Activated naive CD4-positive, alpha-beta T cell treated with Interleukin-2 at 50 U/mL for 16 hours (primary cell): ENCODE measurements at places on chromosomes 1 and 21.

DNA sequence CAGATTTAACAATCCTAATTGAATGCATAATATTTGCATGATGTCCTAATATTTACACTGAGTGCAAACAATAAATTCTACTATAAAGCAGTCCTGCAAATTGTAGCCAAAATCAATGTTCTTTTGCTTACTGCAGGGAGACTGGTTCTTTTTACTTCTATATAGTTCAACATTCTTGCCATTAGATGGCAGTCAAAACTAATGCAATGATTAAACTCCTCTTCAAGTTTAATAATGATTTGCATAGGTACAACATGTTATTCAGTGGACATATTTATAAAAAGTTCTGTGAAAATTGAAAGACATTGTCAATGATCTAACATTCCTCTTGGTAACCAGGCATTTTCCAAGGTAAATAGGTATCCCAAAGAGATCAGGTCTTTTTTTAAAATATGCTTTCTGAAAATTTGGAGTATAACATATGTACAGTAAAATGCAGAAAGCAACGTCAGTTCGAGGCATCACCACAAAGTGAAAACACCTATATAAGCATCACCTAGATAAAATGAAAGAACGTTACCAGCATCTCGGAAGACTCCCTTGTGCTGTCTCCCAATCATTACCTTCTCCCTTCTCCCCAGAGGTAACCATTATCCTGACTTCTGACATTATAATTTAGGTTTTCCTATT, 9.8 kb upstream of the FNBP1L start:
- DNase-seq: no peak

DNA sequence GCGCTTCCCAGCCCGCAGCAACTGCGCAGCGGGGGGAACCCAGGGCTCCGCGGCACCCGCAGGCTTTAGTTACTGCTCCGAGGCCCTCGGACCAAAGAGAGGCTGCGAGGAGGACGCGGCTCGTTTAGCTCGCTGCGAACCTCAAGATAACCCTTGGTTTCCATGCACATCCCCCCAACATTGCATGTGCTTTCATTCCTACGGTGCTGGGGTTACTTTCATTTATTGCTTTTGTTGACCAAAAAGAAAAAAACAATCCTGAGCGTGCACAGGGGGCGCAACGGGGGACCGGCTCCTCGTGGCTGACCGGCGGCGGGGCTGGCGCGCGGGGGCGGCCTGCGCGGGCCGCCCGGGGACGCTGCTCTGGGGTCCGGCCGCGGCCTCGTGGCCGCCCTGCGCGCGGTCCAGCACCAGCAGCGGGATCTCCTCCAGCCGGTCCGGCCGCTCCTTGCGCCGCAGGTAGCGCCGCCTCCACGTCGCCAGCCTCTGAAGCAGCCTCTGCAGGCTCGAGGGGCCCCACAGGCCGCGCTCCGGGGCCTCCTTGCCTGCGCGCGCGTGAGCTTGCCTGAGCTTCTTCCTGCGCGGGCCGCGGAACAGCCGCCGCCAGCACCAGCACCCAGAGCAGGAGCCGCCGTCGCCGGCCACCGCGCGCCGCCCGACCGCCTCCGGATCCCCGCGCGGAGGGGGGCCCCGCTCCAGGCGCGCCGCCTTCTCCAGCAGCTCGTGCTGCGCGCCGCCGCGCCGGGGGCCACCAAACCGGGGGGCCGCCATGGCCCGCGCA, 77.4 kb downstream of the DESI2 start:
- DNase-seq: peak; percentile 19

DNA sequence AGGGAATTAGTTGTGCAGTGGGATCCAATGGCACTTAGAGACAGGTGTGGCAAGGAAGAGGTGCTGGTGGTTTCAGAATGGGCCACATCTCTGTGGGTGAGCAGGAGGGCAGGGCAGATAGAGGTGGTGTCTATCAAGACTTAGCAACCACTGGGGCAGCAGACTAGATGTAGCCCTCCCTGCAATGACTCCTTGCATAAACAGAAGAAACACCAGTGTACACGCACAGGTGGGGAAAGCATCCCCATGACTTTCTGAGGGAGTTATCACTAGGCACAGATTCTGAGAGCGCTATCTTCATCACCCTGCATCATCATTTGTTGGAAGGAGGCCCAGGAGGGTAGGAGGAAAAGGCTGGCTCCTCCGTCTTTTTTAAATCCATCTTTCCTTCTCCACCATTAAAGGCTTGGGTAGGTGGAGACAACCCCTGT, 58.4 kb downstream of the PLXNA2 start:
- DNase-seq: no peak

GRCh38 chr21:36873513-36873912, 93.0 kb downstream of the HLCS start:
- no peak for DNase-seq

- DNase-seq: no peak
Measured at GRCh38 chr1:206831650-206832049, 33.8 kb upstream of the IL20 start.

GRCh38 chr1:172602706-172603105, 56.2 kb upstream of the FASLG start:
- no peak for DNase-seq

- no peak for DNase-seq
Measured at GRCh38 chr1:23026568-23026967, 7.3 kb downstream of the KDM1A start.

DNA sequence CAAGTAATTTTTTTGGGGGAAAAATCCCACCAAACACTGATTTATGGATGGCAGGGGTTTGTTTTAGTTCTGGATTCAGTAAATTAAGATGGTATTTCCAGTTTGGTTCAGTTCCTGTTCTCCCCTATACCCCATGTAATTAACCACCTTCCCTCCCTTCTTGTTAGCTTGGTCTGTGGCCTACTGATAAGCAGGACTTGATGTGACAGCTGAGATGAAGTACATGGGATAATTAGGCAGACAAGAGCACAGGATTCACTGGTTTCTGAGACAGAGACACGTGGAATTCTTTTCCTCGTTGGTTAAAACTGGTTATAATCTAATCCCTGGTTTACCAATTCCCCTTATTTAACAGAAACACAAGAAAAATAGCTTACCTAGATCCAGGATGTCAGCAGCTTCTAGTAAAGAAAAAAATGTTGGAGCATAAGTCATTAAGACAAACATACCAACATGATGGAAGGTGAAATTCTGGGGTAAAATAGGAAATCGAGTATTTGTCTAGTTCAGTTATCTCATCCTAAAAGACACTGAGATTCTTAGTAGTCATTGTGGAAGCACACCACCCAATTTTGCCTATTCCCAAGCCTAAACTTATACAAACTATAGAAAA, 81.5 kb downstream of the SCMH1 start:
- no peak for DNase-seq

GRCh38 chr1:160795951-160796383, at the start of gene LY9:
LY9 (plus strand) TSS chr1:160796174; CDS start chr1:160796188, 14 bp downstream.
- DNase-seq: peak; percentile 80

- no peak for DNase-seq
Measured at GRCh38 chr1:94235189-94236012, 2.0 kb downstream of the ARHGAP29 start.

DNA sequence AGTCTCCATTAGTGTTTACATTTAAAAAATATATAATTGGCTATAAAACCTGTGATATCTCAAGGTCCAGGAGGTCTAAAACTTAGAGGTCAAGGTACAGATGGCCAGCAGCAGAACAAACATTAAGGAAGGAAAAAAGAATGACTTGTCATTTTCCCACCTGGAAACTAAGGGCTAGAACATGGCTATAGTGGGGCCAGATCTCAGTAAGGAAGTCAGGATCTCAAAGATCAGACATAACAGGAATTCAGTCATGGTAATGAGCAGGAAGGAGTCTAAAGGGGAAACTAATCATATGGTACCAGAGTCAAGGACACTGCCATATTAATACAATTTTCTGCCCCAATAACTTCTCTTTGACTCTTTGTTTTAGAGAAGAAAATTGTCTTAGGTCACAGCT, 1018.8 kb downstream of the PLA2G4A start:
- no peak for DNase-seq

- no peak for DNase-seq
Measured at GRCh38 chr1:158952416-158952815, 21.1 kb downstream of the PYHIN1 start.

GRCh38 chr1:68281946-68282615, 49.8 kb upstream of the WLS start:
- no peak for DNase-seq

GRCh38 chr21:21813289-21813688, 815.1 kb downstream of the NCAM2 start:
- DNase-seq: no peak

DNA sequence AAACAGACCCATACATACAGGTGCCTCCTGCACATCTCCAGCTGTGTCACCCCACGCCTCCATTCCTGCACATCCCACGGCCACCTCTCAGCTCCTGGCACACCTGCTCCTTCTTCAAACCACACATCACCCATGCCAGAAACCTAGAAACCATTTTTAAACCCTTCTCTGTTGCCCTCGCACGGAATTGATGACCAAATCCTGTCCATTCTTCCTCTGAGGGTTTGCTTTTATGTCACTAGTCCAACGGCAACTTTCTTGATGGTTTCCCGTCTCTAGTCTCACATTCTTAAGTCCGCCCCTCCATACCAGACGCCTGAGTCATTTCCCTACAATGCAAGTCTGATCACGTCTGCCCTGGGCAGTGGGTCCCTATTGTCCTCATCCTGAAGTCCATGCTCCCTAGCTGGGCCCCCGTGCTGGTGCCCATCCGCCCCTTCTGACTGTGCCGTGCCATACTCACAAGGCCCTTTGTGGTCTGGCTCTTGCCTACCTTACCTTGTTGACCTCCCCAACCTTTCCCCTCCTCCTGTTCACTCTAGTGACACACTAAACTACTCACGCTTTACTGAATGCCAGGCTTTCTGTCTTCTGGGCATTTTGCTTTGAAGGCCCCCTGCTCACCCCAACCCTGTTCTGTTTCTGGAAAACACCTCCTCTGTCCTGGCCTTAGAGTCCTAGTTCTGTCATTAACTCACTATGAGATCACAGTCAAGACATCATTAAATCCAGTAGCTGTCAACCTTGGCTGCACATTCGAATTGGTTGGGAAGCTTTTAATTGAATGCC, 17.6 kb downstream of the SLC2A1 start:
- no peak for DNase-seq

DNA sequence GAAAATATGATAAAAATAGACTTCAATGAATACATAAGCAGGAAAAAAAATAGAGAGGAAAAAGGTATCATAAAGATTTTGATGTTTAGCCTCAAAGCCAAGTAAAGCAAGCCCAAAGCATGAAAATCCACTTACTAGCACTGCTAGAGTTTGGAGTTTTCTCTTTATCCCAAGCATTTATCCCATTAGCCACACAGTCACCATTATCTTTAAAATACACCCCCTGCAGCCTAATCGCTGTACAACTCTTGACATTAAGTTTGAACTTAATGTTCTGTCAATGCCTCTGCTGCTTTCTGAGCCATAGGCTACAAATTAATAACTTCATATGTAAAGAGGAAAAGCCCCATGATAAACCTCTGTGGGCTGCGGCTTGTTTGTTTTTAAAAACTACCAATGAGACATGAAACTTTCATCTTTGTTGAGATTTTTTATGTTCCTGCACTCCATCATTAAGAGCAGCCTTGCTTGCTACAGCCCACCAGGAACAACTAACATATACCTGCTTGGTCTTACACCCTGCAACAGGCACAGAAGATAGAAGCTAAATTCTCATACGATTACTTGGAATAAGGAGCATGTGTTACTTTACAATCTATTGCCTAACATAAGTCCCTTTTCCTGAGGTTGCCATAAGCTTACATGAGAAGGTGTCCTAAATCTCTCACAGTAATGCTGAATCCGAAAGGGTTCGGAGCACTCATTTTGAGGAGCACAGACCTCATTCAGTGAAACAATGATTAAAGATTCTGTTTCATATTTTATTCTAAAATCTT, 202.4 kb downstream of the SMYD3 start:
- DNase-seq: no peak

GRCh38 chr1:205993068-205993467, 10.1 kb downstream of the RAB7B start:
- DNase-seq: no peak

DNA sequence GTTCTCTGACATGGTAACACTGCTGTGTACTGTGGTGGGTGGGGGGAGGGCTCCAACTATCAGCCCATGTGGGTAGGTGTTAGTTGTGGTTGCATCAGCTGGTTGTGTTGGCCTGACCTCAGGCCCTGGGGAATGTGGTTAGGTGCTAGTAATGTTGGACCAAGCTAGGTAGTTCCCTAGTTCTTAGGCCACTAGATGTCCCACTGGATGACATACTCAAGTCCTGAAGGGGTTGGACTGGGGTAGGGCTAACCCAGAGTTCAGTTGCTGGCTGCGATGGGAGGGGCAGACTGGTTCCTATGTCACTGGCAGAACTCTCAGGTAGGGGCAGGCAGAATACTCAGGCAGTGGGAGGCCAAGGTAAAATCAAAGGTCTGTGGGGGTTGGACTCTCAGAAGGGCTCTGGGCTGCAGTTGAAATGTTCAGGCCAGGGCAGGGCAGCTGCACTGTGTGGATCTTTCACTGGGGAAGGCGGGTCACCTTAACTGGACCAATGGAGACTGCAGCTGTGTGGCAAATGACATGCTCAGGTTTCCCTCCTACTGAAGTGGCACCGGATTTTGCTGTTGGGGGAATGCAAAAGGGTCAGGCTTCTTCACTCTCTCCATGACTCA, 870.7 kb downstream of the LRRIQ3 start:
- DNase-seq: no peak

- no peak for DNase-seq
Measured at GRCh38 chr1:43651188-43651587, 1.2 kb downstream of the KDM4A start.

DNA sequence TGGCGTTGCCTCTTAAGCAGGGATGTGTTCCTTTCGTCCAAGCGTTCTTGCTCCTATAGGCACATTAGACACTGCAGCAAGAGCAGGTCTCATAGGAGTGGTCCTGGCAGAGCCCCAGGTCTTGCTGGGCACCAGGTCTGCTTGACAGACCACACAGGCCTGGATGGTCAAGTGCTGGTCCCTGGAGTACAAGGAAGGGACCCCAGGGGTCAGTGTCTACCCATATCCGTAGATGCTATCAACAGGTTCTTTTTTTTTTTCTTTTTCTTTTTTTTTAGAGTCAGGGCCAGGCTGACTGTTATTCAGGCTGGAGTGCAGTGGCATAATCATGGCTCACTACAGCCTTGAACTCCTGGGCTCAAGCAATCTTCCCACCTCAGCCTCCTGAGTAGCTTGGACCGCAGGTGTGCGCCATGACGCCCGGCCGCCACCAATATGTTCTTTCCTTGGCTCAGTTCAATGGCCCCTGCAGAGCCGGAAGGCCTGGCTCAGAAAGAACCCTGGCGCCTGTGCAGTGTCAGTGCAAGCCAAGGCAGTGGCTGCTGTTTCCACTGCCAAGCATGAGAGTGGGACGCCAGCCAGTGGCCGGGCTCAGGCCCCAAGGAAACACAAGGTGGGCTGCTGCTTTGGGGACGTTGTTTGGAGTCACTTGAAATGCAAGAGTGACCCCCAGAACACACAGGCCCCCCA, 10.0 kb upstream of the TNFRSF8 start:
- no peak for DNase-seq

GRCh38 chr1:170662561-170663403, 1.1 kb upstream of the PRRX1 start:
- no peak for DNase-seq

- no peak for DNase-seq
Measured at GRCh38 chr1:186304982-186305949, 69.8 kb downstream of the TPR start.

- no peak for DNase-seq
Measured at GRCh38 chr1:230936475-230936874, 42.2 kb downstream of the TTC13 start.
